Fibroblast of the conjunctiva (primary cell): ENCODE measurements at places on chromosomes 11 and 22.

- no peak for DNase-seq
Observed at GRCh38 chr22:48359613-48359965, 1468.1 kb downstream of the BRD1 start.

- DNase-seq: no peak
Observed at GRCh38 chr11:132623511-132623910, 908.8 kb downstream of the OPCML start.

- no peak for DNase-seq
Observed at GRCh38 chr11:16784666-16785065, 46.2 kb downstream of the C11orf58 start.

DNA sequence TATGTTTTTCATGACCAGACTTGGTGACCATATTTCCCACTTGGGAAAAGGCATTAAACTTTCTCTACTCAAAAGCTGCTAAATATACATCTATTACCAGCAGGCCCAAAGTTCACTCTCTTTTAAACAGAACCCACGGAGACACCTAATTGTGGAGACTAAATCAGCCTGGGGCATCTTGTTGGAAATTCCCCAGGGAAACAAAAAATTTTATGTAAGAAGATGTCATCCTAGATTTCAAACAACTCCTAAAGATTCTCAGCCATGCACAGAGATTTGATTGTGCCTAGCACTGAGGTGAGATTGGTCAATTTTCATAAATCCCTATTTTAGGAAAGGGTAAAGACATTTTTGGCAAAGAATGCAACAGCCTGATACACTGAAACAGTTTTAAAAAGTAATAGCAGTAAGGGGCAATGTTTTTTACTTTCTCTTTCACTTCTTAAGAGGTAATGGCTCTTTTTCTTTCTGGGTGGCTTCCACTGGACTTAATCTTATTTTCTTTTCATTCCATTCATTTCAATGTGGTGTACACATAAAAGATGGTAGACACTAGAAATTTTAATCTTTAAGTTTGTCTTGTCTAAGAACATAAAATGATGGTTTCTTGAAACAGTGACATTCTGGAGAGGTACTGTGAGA is 9.6 kb downstream of the OR52N2 start:
- DNase-seq: no peak

GRCh38 chr22:25627271-25627852 is 62.9 kb downstream of the GRK3 start:
- DNase-seq: no peak

- no peak for DNase-seq
Observed at GRCh38 chr11:93819966-93820695, 30.3 kb downstream of the VSTM5 start.
